NCI-H1436 treated with DMSO at 0.1 percent for 48 hours (cell line): ENCODE measurements at places on chromosomes 2 and 18.

DNA sequence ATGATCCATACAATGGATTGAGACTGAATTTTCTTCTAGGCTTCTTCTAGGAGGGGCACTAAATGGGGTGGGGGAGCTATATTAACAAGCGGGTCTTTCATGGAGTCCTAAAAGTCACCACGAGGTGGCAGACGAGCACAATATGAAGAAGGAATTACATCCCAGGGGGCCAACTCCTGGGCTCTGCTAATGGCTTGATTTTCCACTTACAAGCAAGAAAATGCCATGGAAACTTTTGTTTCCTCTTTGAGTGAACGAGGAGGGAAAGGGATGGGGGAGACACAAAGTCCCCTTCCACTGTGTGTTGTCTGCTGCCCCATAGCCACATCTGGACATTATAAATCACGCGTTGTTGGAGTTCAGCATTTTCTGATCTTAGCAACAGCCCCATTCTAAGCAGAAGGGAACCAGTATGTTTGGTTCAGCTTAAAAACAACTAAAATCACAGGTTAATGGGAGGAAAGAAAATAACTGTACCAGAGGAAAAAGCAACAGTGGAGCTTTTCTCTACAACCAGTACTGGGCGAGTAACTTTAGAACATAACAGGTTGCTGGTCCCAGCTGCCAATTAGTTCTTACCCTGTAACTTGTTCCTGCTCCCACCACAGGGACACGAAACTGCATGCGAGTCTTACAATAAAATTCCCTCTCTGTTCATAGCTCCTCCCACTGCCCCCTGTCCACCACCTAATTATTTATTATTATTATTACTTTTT lies 285.0 kb upstream of the PARD3B start:
- peak; percentile 6 for DNase-seq

DNA sequence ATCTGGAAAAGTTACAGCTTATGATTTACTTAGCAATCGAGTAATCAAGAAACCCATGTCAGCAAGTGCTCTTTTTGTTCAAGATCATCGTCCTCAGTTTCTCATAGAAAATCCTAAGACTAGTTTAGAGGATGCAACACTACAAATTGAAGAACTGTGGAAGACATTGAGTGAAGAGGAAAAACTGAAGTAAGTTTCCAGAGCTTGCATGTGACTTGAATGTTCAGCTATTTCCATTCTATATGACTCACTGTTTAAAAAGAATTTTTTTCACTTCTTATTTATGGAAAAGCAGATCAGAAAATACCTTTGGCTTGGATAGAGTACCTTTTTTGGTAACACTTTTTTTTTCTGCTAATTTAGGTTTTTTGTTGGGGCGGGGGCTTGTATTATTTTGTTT lies 70.7 kb downstream of the PMS1 start:
- no peak for DNase-seq

GRCh38 chr2:240216167-240216566 lies 75.7 kb upstream of the OTOS start:
- no peak for DNase-seq

DNA sequence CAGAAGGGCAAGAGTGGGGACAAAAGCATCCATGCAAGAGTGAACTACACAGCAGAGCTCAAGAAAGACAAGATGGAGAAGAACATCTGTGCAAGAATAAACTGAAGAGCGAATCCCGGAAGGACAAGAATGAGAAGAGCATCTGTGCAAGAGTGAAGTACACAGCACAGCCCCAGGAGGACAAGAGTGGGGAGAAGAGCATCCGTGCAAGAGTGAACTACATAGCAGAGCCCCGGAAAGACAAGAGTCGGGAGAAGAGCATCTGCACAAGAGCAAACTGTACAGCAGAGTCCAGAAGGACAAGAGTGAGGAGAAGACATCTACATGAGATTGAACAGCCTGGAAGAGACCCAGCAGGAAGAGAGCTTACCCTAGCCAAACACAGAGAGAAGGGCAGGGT lies 284.6 kb downstream of the PIEZO2 start:
- no peak for DNase-seq

GRCh38 chr18:9907867-9908266 lies 5.9 kb upstream of the VAPA start:
- no peak for DNase-seq

DNA sequence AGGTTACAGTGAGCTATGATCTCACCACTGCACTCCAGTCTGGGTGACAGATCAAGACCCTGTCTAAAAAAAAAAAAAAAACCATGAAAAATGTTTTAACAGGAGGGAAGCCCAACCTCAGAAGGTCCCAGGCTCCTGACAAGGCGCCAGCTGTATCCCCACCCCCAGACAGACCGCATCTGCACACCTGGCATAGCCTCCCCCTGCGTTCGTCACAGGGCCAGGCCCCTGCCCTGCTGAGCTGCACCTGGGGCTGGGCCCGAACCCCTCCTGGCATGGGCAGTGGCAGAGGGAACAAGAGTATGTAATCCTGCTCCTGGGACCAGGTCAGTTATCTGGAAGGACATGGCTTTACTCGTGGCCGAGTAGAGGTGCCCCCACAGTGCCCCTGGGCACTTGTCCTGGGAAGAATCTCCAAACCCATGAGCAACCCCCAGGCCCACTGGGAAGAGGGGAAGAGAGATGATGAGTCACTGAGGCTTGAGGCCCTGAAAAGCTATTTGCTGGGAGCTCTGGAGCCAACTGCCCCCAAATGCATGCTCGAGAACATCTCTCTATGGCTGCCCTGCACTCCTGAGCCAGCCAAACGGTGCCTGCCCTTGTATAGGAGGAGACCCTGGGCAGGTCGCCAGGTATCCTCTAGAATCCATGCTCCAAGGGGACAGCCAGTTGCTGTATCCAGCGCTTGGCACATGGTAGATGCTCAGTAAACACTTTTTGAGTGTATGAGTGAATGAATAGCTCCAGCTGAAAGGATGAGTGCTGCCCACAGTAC lies 265.5 kb downstream of the ATAD2B start:
- no peak for DNase-seq
